ENCODE measurements at places on chromosomes 6 and 20.

DNA sequence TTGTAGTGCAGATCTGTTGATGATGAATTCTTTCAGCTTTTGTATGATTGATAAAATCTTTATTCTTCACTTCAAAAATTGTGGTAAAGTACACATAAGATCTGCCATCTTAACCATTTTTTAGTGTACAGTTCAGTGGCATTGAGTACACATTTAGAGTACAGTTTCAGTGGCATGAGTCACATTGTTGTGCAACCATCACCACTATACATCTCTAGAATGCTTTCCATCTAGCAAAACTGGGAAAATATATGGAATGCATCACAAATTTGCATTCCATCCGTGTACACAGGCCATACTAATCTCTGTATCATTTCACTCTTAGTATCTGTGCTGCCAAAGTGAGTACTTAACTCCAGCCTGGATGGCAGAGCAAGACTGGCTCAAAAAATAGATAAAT, 28.7 kb downstream of the SIRPD start:
- no peak for DNase-seq

DNA sequence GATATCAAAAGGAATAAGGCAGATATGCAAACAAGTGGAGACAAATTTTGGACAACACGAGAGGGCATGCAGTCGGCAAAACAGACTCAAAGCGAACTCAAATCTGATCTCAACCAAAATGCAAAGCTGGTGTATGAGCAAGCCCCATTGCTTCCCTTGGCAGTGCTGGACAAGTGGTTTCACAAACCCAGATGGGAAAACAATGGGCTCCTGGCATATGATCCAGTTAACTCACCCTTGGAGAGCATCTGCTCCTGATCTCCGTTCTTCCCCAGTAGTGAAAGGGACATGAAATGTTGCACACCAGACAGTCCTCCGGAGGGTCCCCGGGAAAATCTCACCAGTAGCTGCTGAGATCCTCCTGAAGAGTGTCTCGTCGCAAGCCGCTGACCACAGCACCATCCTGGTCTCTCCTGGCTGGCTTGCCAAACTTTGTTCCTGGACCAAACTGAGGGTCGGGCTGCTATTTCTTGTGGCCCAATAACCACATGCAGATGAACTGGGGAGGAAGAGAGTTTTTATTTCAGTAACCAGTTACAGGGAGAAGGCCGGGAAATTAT, 84.3 kb upstream of the THBS2 start:
- no peak for DNase-seq

DNA sequence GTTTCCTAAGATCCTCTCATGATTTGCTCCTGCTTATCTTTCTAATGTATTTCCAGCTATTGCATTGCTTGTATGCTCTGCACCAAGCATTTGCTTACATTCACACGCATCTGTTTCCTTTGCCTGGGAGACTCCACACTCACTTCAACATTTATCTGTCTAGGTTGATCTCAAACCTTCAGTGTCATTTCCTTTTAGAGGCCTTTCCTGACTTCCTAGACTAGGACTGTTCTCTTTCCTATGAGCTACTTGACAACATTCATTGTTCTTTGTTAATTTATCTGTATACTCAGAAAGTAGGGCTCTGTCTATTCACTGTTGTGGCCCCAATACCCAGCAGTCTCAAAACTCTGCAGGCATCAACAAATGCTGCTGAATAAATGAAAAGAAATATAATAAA, 84.4 kb downstream of the WASF1 start:
- DNase-seq = no peak

DNA sequence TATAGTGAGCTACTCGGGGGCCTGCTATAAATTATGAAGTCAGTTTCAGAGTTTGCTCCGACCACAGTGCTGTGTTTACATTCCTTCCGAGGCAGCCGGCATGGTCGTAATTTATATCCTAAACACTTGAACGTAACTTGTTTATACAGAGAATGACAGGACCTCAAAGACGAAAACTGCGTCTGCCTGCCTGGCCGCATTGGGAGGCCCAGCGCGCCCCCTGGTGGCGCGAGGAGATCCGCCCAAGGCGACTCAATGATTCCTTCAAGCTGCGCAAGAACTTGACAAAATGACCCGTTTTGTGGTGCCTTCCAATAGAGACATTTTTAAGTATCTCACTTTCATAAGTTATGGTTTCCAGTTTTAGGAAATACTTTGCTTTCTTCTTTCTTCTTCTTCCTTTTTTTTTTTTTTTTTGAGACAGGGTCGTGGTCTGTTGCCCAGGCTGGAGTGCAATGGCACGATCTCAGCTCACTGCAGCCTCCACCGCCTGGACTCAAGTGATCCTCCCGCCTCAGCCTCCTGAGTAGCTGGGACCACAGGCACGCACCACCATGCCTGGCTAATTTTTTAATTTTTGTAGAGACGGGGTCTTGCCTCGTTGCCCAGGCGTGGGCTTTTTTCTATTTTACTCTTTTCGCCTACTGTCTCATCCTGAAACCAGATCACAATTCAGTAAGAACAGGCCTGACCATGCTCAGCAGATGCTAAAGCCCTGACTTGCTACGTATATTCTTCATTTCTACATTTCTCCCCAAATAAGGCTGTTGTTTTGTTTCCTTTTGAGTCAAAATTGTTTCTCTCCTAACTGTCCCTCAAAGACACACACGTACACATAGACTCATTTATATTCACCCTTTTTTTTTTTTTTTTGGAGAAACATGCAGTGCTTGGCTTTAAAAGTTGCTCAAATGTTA, 7.8 kb downstream of the FOXF2 start:
- no peak for DNase-seq
